ENCODE measurements at places on chromosomes 16 and 17. TPM values are rescaled to one million over a fixed set of nuclear protein-coding genes. Genes with fewer than 3 reads are reported as not detected.

- no peak for DNase-seq
These were observed 25.5 kb upstream of the BCO1 start for GRCh38 chr16:81212830-81213465.

USP43 gene
- total RNA-seq, result 0.96 TPM

GRCh38 chr17:14959106-14959648, 305.9 kb downstream of the PMP22 start:
- no peak for DNase-seq

DNA sequence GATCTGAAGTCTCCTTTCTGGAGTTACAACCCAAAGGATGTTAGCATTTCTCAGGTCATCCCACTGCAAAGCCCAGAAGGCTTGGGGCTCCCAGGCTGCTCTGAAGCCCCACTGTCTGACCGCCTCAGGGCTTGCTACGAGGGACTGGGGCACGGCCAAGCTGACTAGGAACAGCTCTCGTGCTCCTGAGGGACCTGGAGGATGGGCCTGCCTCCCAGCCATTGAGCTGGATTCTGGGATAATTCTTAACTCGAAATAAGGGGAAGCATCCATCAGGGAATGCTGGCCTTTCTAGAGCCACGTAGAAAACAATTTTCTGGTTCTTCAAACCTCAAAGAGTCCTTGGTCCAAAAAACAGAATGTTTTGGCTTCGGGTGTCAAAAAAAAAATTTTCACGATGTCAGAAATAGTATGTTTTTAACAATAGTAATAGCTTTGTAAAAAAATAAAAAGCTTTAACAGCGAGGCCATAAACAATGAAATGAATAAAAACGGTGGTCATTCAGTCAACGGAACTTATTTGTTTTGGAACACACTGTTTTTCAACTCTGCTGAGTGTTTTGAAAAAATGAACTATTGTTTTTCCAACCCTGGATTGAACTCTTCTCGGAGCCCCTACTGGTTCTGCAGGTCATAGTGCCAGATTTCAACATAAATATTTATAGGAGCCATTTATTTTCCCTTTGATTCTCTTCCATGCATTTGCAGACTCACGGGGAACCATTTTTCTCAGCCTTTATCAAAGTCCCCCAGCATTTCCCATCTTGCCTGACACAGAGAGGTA, 16.4 kb upstream of the HERPUD1 start:
- DNase-seq, result peak; percentile 12

GRCh38 chr16:21685034-21685455, 21.3 kb downstream of the OTOA start:
- DNase-seq, result no peak

DNA sequence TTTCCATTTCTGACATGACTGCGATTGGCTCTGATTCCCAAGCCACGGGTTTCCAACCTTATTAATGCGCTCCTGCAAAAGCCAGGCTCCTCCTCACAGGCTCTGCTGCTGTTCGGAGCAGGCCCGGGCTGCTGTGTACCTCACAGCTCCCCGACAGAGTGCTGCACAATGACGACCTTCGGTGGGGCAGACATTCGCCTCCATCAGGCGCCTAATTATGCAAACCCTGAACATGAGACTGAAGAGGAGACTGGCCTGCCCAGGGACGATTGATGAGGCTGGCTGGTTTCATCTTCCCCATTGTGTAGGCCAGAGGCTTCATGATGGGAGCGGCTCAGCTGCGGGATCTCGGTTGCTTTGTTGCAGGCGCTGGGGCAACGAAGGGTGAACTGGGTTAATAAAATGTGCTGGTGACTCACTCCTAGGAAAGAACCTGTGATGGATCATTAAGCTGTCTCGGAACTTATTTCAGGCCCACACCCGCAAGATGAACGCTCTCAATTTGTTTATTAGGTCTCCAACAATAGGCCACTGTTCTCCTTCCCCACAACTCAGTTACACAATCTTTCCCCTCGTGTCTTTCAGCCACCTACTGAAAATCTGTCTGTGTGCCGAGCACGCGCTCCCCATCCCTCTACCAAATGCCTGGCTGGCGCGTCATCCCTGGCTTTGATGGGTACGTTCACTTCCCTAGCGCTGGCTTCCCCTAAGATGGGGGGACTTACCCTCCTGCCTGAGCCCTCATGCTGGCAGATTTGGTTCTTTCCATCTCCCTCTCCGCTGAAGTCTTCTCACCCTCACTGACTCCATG, 27.2 kb upstream of the TOB1 start:
- DNase-seq, result no peak

CRYBA1 gene
- not detected for total RNA-seq

KRTAP2-3 gene
- total RNA-seq, result 20.5 TPM

DNA sequence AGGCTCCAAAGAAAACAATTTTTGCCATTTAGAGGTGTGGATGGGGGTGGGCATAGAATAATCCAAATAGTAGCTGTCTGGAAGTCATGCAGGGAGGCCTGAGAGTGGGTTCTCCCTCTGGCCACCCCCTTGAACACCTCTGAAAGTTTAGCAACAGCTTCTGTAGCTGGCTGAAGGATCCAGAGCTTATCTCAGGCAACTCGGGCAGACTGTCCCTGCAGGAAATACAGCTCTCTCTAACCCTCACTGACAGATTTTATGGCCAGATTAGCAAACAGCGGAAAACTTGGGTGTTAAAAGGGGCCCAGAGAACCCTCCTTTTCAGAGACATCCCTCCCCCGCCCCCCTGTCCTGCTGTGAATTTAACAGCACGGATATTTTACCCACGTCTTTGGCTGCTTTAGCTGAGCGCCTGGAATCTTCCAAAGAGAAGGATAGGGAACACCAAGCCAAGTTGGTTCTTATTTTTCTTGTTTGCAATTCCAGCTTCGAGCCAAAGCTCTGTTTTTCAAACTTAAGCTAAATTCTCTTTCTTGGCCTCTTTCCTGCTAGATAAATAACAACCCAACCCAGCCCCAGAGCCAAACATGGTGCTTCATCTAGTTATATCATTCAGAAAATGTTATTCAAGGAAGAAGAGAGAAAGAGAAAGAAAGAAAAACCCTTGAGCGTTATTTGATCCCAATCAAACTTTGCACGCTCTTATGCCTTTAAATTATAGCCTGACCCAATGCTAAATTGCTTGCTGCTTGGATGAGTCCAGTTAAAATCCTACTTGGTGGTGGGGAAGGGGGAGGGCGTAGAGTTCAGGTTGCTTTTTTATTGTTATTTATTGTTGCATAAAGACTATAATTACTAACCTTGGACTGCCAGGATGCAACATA, 2.3 kb upstream of the HOXB2 start:
- peak; percentile 90 for DNase-seq

DNA sequence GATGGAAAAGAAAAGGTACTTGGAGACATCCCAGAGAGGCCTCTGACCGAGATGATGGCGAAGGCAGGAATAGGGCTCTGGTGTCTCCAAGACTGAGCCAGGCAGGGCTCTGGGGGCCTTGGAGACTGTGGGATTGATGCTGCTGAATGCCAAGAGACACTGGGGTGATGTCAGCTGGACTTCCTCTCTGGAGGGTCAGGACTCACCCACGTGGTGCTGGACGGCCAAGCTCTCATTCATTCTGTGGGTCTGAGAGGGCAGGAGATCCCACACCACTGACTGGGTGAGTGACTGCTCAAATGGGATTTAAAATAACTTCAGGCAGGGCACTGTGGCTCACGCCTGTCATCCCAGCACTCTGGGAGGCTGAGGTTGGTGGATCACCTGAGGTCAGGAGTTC, 64.8 kb downstream of the NT5M start:
- no peak for DNase-seq

- DNase-seq, result no peak
These were observed 329.6 kb downstream of the CA10 start for GRCh38 chr17:51828901-51829300.

GRIN2A gene
- total RNA-seq, result 5.3 TPM

DNA sequence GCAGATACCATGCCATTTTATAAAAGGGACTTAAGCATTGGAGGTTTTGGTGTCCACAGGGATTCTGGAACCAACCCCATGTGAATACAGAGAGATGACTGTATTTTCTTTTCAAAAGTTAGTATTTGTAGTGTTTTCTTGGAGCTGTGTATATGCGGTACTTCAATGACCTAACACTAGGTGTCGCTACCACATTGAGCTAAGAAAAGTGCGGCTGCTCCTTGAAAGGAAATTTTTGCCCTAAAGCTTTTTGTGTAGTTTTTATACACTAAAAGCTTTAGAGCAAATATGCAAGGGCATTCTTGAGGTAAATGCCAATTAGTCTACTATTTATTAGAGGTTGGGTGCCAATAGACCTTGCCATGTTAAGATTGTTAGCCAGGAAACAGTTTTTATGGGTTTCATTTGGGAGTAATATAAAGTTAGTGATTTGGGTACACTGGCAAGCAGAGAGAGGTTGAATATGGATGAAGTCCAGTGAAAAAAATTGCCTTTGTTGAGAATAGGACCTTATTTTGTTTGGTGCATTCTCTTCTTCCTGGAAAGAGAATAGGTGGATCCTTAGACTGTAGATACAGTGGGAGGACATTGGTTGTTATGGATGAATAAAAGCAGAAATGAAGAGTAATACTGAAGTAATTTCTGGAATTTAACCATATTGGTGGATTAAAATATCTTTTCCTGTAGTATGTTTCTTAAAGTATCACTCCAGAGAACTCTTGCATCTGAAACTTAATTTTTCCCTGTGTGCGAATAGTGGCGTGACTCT, 43.3 kb downstream of the BCAS3 start:
- DNase-seq, result peak; percentile 82

POLDIP2 gene
- total RNA-seq, result 27.2 TPM

GRCh38 chr17:75262112-75262606, 480 bp downstream of the MRPS7 start:
- no peak for DNase-seq

TP53TG3 gene
- total RNA-seq, result 0.48 TPM

CLEC16A gene
- 25.8 TPM for total RNA-seq

ZNF267 gene
- total RNA-seq, result 19.3 TPM

DNA sequence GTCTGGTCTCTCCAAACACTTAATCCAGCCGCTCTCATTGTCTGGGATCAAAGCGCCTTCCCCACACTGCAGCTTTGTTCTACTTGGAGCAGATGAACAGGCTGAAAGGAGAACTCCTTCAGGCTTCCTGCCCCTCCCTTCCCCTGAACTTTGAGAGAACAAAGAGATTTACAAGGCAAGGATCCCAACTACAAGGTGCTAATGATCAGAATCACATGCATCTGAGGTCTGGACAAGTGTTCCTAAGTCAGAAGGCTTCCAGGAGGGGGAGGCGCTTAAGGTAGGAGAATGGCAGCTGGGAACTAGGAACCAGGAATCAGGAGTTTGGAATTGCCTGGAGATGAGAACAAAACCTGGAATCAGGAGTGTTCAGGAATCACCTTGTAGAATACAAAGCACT, 606.3 kb upstream of the CDH11 start:
- DNase-seq, result peak; percentile 80

USP31 gene
- total RNA-seq, result 6.7 TPM

DNA sequence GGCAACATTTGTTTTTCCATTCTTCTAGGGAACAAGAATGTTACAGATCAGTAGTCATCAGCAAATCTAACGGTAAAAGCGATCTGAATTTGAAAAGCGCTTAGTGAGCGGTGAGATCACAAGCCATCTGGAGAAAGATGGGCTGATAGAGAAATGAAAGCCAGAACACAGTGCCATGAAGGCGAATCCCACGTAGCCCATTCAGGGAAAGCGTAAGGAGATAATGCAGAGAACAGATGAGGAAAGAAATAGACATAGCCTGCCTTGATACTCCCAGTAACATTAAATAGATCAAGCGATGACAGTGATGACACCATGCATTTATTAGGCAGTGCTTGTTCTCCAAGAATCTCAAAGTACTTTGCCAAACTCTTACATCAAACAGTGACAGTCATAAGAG, 183.1 kb upstream of the PSMD7 start:
- no peak for DNase-seq

GRCh38 chr17:50139950-50140885, 10.3 kb upstream of the SAMD14 start:
- DNase-seq, result peak; percentile 61

GRCh38 chr17:59427425-59427921, 96.0 kb downstream of the YPEL2 start:
- DNase-seq, result peak; percentile 78

GRCh38 chr16:89040391-89040790, 53.3 kb upstream of the ACSF3 start:
- no peak for DNase-seq

CTRB2 gene
- not detected for total RNA-seq

DNA sequence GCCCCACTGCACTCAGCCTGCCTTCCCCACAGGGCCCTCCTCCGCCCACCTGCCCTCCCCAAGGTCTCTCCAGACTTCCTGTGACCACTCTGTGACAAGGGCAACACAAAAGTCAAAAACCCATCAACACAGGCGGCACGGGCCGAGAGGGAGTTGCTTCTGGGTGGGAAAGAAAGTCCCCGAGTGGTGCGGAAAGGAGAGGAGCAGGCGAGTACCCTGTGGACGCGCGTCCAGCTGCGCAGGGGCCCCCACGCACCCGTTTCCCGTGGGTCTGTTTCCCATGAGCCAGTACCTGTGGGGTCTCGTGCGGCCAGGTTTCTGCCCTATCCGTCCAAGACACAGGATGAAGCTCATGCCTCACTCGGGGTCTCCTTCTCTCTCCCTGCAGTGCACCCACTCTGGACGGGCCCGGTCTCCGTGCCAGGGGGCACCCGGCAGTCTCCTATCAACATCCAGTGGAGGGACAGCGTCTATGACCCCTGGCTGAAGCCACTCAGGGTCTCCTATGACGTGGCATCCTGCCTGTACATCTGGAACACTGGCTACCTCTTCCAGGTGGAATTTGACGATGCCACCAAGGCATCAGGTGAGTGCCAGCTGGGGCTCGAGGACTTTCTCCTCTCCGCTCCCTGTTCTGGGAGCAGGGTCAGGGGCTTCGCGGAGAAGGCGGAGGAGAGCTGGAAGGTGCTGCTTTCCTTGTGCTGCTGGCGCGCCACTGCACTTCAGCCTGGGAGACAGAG, 12.2 kb downstream of the CD2BP2 start:
- DNase-seq, result no peak

GRCh38 chr16:4316864-4317531, 1.1 kb downstream of the GLIS2 start:
- DNase-seq, result peak; percentile 66

- DNase-seq, result no peak
These were observed 129.5 kb downstream of the ANKRD11 start for GRCh38 chr16:89360760-89361435.

HSBP1 gene
- 13.5 TPM for total RNA-seq

DNA sequence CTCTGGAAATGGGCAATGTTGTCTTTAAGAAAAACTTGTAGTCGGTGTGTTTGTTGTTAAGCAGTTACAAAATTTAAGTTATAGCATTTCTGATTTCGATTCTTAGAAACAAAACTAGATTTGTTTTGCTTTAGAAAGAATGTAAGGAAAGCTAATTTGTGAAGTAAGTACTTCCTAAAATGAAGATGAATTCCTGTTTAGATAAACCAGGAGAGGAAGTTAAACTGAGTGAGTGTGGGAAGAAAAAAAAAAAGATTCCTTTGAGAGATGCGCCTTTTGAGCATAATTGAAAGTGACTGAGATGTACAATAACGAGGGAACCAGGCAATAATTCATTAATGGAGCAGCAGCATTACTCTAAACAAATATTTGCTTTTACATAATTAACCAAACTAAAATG, 52.4 kb upstream of the ALOX12 start:
- no peak for DNase-seq

SEPTIN12 gene
- total RNA-seq, result not detected

TBC1D3K gene
- total RNA-seq, result not detected
